ENCODE measurements at places on chromosomes 2 and 18.

GRCh38 chr18:76491776-76492668 is 3.0 kb downstream of the ZNF516 start:
- peak; percentile 18 for DNase-seq
- peak overlapping the region; percentile 67 for H3K27ac ChIP-seq
- H3K27me3 ChIP-seq = peaks cover 68% of the 10 kb centered on the region

- H3K36me3 ChIP-seq = no peaks in the 10 kb centered on the region
- H3K4me3 ChIP-seq = no peak overlapping the region
- H3K27ac ChIP-seq = no peak overlapping the region
- no peaks in the 10 kb centered on the region for H3K4me1 ChIP-seq
- H3K27me3 ChIP-seq = peaks cover 9% of the 10 kb centered on the region
These were observed 9.7 kb upstream of the CIB4 start for GRCh38 chr2:26650713-26651469.

DNA sequence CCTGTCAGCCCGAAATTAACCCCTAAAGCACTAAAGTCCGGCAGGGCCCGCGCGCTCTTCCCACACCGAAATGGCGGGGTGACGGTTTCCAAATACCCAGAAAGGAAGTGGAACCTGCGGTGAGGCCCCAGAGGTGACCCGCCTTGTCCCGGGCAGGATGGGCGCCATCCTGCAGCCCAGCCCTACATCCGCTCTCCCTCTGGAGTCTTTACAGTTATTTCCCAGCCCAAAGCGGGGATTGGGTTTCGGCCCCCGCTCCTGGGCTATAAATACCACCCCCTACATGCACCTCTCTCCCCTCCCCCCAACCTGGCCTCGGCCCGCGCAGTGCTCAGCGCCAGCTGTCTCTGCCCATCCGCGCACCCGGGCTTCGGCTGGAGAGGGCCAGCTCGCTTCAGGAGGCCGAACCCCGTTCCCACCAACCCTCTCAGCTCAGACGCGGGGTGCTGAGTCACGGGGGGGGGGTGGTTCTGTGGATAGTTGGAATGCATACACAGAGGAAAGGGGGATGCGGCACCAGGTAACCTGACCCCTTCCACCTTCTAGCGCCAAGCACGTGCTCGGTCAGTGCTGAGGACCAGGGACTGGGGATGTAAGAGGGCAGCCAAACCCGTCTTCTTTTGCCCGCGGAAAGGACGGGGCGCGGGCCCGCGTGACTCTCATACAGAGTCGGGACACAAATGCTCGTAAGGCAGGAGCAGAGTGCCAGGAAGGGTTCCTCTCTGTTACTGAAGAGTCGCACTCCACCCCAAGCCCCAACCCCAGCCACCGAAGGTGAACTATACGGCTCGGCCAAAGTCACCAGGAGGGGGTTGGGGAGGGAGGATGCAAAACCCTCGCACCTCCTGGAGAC is at the start of gene TUBA4B:
Gene TUBA4B (plus strand): TSS at position 344 of the 853 bp plus-strand sequence. CDS start 165 bp downstream, at position 509.
- H3K4me3 ChIP-seq = peak within 1 kb of the TSS; percentile 77
- no peaks in the 10 kb centered on the region for H3K27me3 ChIP-seq
- H3K4me1 ChIP-seq = peaks cover 54% of the 10 kb centered on the region
- H3K27ac ChIP-seq = peak within 1 kb of the TSS; percentile 92
- DNase-seq = peak; percentile 54

DNA sequence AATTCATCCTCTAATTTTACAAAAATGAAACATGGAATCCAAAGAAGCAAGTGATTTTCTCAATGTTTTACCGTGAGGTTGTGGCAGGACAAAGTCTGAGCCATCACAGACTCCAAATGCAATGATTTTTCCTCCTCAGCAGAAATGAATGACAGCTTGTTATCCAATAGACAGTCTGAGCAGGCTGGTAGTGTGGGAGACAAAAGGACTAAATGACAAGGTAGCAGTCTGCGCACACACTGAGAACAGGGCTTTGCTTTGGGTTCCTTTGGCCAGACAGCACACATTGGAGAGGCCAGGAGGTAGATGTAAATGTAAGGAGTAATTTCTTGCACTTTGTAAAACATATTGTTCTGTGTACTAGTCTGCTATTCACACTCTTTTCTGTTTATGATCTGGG is 50.3 kb upstream of the RGPD4 start:
- no peak overlapping the region for H3K27ac ChIP-seq
- no peaks in the 10 kb centered on the region for H3K4me1 ChIP-seq
- no peak overlapping the region for H3K4me3 ChIP-seq
- H3K36me3 ChIP-seq = no peaks in the 10 kb centered on the region
- H3K27me3 ChIP-seq = no peaks in the 10 kb centered on the region

GRCh38 chr2:112154246-112155117 is 16.3 kb downstream of the FBLN7 start:
- no peak overlapping the region for H3K27ac ChIP-seq
- H3K4me1 ChIP-seq = peaks cover 30% of the 10 kb centered on the region
- no peak for DNase-seq
- no peak overlapping the region for H3K4me3 ChIP-seq
- no peaks in the 10 kb centered on the region for H3K36me3 ChIP-seq
- peaks cover 2% of the 10 kb centered on the region for H3K27me3 ChIP-seq

GRCh38 chr2:108293850-108294249 is 5.2 kb downstream of the SULT1C2 start:
- H3K4me3 ChIP-seq = no peak overlapping the region
- no peaks in the 10 kb centered on the region for H3K4me1 ChIP-seq
- H3K27me3 ChIP-seq = no peaks in the 10 kb centered on the region
- no peak overlapping the region for H3K27ac ChIP-seq
- H3K36me3 ChIP-seq = no peaks in the 10 kb centered on the region

GRCh38 chr2:44055664-44056063 is 59.9 kb upstream of the LRPPRC start:
- no peaks in the 10 kb centered on the region for H3K27me3 ChIP-seq
- H3K27ac ChIP-seq = no peak overlapping the region
- no peaks in the 10 kb centered on the region for H3K4me1 ChIP-seq

DNA sequence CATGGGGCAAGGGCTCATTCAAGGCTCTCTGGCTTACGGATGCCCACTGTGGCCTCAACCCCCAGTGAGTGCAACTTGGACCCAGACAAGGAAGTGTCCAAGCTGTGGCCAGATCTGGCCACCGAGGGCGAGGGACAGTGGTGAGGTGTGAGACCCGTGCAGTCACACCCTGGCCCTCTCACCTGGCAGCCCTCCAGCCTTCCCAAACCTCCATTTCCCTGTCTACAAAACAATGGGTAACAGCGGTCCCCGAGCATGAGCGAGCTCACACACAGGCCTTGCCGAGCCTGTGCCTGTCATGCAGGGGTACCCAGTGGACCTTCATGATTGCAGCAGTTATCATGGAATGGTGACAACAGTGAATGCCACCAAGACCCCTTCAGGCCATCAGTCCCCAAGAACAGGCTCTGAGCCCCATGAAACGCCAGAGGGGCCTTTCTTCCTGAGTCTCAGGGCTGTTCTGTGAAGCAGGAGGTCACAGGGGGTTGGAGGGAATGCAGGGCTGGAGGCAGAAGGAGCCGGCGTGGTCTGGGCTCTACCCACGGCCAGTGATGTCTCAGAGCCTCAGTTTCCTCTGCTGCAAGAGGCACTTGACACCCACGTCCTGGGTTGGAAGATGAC is 49.8 kb downstream of the RAMP1 start:
- no peak for DNase-seq
- H3K27me3 ChIP-seq = no peaks in the 10 kb centered on the region
- peaks cover 16% of the 10 kb centered on the region for H3K4me1 ChIP-seq
- no peak overlapping the region for H3K4me3 ChIP-seq
- H3K36me3 ChIP-seq = peaks cover 15% of the 10 kb centered on the region

DNA sequence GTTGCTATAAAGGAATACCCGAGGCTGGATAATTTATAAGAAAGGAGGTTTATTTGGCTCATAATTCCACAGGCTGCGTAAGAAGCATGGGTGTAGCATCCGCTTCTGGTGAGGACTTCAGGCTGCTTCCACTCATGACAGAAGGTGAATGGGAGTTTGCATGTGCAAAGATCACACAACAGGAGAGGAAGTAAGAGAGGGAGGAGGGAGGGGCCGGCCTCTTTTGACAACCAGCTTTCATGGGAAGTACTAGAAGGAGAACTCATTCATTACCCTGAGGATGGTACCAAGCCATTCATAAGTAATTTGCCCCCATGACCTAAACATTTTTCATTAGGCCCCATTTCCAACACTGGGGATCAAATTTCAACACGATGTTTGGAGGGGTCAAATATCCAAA is 386.8 kb upstream of the NETO1 start:
- H3K4me3 ChIP-seq = no peak overlapping the region
- no peaks in the 10 kb centered on the region for H3K27me3 ChIP-seq
- no peak for DNase-seq

- no peak for DNase-seq
These were observed 908.5 kb upstream of the CHAC2 start for GRCh38 chr2:52859065-52859464.

DNA sequence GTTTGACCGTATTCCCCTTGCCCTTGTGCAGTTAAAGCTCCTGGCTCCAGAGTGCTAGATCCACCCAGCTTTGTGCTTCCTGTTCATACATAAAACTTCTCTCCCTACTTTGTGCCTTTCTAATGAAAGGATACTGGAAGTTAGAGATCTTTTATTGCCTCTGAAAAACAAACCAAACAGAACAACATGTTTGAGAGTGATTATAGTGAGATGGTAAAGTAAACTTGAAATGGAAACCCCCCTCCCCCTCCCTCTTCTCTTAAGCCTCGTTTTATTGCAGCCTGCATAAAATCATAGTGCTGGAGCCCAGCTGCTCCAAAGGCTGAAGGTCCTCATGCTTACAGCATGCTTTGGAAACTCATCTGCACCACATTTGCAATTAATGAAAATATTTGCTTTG is 125.1 kb downstream of the TANC1 start:
- peaks cover 15% of the 10 kb centered on the region for H3K4me1 ChIP-seq
- H3K27ac ChIP-seq = no peak overlapping the region
- H3K4me3 ChIP-seq = no peak overlapping the region
- H3K36me3 ChIP-seq = no peaks in the 10 kb centered on the region
- no peaks in the 10 kb centered on the region for H3K27me3 ChIP-seq
- DNase-seq = no peak

- peaks cover 25% of the 10 kb centered on the region for H3K27me3 ChIP-seq
- no peaks in the 10 kb centered on the region for H3K36me3 ChIP-seq
- no peak overlapping the region for H3K4me3 ChIP-seq
- no peak for DNase-seq
These were observed 47.8 kb upstream of the ZEB2 start for GRCh38 chr2:144567745-144568144.

GRCh38 chr2:69581774-69582581 is 61.6 kb downstream of the AAK1 start:
- H3K27me3 ChIP-seq = no peaks in the 10 kb centered on the region
- no peak overlapping the region for H3K27ac ChIP-seq
- peaks cover 69% of the 10 kb centered on the region for H3K4me1 ChIP-seq
- peaks cover 21% of the 10 kb centered on the region for H3K36me3 ChIP-seq

DNA sequence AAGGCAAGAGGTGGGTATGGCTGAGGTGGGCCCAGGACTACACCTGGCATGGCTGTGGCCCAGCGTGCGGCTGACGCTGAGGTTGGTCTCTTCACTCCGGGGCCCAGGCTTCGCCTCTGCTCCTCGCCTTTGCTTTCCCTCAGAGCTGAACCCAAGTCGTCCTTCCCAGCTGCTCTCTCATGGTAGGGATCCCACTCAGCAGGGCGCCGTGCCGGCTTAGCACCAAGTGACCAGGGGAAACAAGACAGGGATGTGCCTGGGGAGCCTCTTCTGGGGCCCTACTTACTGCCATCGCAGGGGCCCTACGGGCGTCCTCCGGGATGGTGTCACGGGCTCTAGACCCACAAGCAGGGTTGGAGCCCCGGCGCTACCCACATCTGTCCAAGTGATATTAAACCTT is 138.1 kb upstream of the ALKAL2 start:
- DNase-seq = no peak

- no peak overlapping the region for H3K4me3 ChIP-seq
- peaks cover 7% of the 10 kb centered on the region for H3K27me3 ChIP-seq
These were observed 88.2 kb downstream of the ACKR3 start for GRCh38 chr2:236657801-236658200.

Data from activated T-helper 2 cell treated with anti-CD3 and anti-CD28 coated beads, Interferon-gamma antibody, Interleukin-2, Interleukin-4, amounts not matched to agents 10 μg/mL and 5 μg/mL and 100 μg/mL, durations not matched to agents 14 hours and 24 hours and 36 hours (primary cell).